ENCODE measurements at places on chromosomes 12 and 14. TPM values are rescaled to one million over a fixed set of nuclear protein-coding genes. Genes with fewer than 3 reads are reported as not detected.

Gene JAG2
- total RNA-seq = 11.2 TPM

Gene GPR68
- 4.9 TPM for total RNA-seq

Gene PPP1R36
- 0.33 TPM for total RNA-seq

Gene SYT10
- not detected for total RNA-seq

Gene USP5
- 121 TPM for total RNA-seq

Gene SLC38A4
- total RNA-seq = not detected

Gene NELL2
- total RNA-seq = 27.5 TPM

Gene PAPLN
- total RNA-seq = 0.54 TPM

Gene CLEC6A
- total RNA-seq = not detected

Gene MYRFL
- not detected for total RNA-seq

Gene LRP1-AS
- not detected for total RNA-seq

Gene RASSF9
- total RNA-seq = not detected

Gene SYCP3
- 0.50 TPM for total RNA-seq

Gene TAS2R19
- 3.9 TPM for total RNA-seq

Gene SERPINA9
- total RNA-seq = not detected

Gene UBE3B
- 28.9 TPM for total RNA-seq

Gene HELB
- total RNA-seq = 21.4 TPM

Gene VRTN
- not detected for total RNA-seq

Gene POTEM
- total RNA-seq = not detected

Gene TBX5
- total RNA-seq = not detected

Gene TTC9
- total RNA-seq = 4.8 TPM

Gene GPR84
- total RNA-seq = 1.5 TPM

Data from activated CD4-positive, alpha-beta T cell treated with anti-CD3 and anti-CD28 coated beads, Interleukin-2, amount 10 ng/mL, durations not matched to agents 24 days and 14 days (primary cell).